ENCODE measurements at places on chromosomes 4 and X.

DNA sequence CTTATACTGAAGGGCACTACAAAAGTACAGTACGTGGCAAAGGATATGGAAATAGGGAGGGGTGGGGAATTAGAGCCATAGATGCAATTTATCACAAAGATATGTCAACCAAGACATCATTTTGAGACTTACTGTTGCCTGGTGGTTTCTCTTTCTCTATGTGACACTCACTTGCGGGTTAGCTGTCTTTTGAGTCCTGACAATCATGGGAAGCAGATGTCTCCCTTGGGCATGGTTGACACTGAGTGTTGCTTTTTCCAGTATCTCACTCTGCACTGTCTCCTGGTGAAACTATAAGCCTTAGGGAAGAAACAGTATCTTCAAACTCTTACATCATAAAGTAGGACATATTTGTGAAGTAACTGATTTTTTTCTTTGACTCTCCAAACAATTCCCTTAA, 383.5 kb upstream of the LCORL start:
- DNase-seq = no peak

DNA sequence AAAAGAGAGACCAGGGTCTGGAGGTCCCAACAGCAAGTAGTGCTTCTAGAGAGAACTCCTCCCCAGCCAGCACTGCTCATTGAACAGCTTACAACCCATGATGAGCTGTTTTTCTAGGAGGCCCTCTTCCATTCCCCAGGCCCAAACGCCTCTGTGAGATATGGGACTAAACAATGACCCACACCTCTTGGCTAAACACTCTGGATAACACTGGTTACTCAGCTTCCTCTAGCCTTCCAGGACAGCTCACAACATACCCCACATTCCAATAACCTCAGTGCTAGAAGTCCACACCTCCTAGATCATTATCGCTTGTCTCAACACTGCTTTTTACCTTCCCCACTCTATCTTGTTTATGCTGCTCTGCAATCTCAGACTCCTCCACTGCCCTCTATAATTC, 35.4 kb upstream of the PGRMC2 start:
- peak; percentile 80 for DNase-seq

DNA sequence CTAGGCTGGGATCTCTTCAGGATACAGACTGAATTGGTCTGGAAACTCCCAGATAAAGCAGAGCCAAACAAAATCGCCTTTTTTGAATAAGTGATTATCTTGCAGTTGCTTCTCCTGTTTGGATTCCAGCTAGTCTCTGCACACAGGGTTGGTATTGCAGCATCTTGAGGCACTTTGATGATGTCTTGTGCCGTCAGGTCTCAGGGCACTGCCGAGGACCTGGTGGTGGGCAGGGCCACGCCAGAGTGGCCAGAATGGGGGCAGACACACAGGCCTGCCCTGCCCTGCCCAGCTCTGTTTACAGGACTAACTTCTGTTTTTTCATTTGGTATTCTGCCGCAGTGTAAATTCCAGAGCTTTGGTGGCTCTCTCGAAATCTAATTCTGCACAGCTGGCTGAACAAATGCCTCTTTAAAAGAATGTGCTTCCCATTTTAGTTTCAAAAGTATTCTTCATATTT, 276.1 kb downstream of the NR3C2 start:
- DNase-seq = peak; percentile 2

DNA sequence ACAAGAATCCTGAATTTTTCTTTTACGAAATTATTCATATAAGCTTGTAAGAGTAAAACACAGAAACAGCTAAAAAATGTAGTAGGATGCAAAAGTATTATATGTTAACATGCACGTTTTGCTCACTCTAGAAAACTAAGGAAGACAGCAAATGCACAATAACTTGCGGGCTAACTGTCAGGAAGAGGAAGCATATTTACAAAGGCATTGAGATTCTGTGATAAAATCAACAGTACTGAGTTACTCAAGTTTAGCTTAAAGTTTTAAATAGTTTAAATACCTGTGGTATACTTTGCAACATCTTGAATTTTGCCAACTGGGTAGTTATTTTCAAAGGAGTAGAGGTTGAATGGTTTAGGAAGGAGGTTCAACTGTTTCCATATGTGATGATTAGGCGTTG, 37.0 kb downstream of the SH2D1A start:
- DNase-seq = no peak

GRCh38 chr4:3638080-3638795, 106.0 kb upstream of the LRPAP1 start:
- DNase-seq = no peak

DNA sequence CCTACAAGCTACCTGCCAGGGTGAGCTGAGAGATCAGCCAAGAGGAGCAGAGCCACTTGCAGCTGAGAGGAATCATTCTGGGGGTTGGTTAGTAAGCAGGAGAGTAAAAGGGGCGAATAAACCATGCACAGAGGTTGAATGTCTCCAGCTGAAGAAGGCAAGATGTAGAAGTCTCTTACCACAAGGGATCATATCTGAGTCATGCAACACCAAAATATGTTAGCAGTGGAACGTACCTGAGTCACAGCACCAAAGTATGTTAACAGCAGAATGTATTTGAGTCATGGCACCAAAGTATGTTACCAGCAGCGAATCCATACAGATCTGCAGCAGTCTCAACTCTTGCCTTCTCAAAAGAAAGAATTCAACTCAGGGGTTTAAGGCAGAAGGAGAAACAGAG, 29.9 kb downstream of the C4orf51 start:
- DNase-seq = peak; percentile 85

DNA sequence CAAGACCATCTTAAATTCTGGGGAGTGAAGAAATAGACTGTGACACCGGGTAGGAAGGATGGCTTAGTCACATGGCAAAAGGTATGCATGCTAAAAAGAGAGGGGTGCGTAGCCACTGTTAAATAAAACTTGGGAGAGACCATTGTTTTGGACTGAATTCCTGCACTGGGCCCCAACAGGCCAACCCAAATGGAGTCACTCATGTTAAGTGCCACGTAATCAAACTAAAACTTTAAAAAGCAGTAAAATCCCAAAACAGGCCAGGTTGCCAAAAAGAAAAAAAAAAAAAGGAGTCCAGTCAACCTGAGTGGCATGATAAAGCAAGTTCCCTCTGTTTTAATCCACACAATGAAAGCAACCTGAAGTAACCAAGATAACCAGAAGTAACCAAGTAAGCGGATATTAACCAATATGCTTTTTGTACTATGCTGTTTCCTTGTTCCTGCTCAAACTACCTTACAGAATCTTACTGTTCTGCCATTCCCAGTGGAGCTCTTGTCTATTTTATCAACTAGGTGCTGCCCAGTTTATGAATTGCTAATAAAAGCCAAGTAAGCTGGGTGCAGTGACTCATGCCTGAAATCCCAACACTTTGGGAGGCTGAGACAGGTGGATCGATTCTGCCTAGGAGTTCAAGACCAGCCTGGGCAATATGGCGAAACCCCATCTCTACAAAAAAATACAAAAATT, 124.6 kb upstream of the ENPP6 start:
- DNase-seq = no peak

- DNase-seq = no peak
These were observed 185.9 kb downstream of the SHROOM3 start for GRCh38 chr4:76620723-76621468.

GRCh38 chrX:45903781-45904201, 641.4 kb downstream of the ZNF674 start:
- peak; percentile 27 for DNase-seq

Measured in RPMI7951 (cell line).